Thymus (tissue), 14 donors: ENCODE measurements at places on chromosomes 7 and 10.

DNA sequence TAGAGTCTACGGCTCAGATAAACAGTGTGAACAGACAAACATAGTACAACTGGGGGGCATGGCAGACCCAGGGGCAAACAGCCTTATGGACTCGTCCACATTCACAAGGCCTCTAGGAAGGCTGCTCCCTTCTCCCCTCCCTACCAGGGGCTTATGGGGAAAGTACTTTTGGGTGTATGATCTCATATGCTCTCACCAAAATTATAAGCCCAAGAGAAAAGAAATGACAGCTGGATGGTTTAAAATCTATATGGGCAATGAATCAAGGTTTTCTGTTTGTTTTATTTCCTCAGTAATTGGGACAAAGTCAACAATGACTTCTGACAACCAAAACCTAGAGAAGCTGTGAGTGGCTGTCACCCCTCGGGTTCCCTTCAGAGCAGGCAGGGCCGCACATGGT, 144.4 kb downstream of the PKD1L1 start:
- DNase-seq: no peak

DNA sequence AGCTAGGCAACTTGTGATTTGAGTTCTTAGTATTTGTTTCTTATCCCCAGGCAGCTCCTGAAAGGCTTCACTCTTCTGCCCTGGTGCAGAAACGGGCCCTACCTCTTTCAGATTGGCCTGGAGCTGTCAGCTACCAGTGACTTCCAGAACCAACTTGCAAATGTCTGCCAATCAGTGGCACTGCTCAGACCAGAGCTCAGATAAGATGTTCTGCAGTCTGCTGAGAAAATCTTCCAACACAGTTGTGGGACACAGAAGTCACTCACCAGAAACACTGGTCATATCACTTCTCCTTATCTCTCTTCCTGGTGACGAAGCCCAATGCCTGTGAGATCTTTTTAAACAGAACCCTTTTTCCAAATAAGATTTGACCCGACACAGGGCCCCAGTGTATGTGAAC, 81.9 kb upstream of the DUSP5 start:
- no peak for DNase-seq

DNA sequence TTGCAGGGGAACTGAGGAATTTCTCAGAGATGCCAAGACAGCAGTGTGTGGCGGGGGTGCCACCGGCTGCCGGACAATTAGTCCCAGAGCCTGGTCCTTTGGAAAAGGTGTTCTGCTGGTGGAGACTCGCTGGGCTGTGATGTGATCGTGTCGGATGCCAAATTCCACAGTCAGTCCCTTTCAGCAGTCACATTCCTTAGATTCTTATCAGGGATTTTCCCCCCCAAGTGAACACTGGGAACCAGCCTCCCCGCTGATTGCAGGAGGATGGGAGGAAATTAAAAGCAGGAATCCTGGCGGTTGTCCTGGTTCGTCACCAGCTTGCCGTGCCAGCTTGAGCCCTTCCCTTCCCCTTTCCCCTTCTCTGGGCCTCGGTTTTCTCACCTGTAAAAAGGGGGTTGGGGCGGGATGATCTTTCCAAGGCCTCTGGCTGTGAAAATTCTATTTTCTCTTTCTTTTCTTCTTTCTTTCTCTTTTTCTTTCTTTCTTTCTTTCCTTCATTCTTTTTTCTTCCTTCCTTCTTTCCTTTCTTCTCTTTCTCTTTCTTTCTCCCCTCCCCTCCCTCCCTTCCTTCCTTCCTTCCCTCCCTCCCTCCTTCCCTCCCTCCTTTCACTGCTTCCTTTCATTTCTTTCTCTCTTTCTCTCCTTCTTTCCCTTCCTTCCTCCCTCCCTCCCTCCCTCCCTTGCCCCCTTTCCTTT, 39.6 kb downstream of the COL26A1 start:
- DNase-seq: no peak

- DNase-seq: no peak
Observed at GRCh38 chr10:121449482-121449924, 148.7 kb downstream of the FGFR2 start.

- peak; percentile 71 for DNase-seq
Observed at GRCh38 chr10:15169555-15170401, 1.3 kb upstream of the NMT2 start.

GRCh38 chr10:125840955-125841354, 17.6 kb downstream of the BCCIP start:
- DNase-seq: no peak

- DNase-seq: no peak
Observed at GRCh38 chr10:67965456-67965855, 81.0 kb downstream of the SIRT1 start.

- no peak for DNase-seq
Observed at GRCh38 chr7:23474094-23474828, 4.0 kb upstream of the IGF2BP3 start.

DNA sequence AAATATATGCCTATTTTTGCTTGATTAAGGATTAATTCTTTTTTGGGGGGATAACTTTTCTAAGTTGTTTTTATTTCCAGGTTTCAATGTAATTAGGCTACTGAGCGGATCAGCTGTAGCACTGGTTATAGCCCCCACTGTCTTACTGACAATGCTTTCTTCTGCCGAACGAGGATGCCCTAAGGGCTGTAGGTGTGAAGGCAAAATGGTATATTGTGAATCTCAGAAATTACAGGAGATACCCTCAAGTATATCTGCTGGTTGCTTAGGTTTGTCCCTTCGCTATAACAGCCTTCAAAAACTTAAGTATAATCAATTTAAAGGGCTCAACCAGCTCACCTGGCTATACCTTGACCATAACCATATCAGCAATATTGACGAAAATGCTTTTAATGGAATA, 1.0 kb downstream of the LRRTM3 start:
- DNase-seq: no peak

DNA sequence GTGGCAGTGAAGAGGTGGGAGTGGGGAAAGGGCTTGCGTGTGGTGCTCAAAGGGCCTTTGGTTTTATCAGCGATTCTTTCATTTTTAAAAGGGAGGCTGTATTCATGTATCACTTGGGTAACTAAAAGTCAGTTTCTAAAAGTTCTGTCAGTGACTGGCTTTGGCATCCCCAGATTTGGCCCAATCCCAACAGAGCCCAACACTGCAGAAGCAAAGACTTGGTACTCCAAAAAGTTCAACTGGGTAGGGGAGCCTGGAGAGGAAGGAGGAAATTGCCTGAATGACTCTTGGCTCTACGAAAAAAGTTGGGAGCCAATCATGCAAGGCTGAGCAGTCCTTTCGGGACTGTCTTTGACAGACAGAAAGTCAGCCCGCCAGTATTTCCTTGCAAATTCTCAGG, 54.5 kb upstream of the COL13A1 start:
- no peak for DNase-seq

GRCh38 chr10:88117869-88118632, 254.6 kb downstream of the PTEN start:
- no peak for DNase-seq

DNA sequence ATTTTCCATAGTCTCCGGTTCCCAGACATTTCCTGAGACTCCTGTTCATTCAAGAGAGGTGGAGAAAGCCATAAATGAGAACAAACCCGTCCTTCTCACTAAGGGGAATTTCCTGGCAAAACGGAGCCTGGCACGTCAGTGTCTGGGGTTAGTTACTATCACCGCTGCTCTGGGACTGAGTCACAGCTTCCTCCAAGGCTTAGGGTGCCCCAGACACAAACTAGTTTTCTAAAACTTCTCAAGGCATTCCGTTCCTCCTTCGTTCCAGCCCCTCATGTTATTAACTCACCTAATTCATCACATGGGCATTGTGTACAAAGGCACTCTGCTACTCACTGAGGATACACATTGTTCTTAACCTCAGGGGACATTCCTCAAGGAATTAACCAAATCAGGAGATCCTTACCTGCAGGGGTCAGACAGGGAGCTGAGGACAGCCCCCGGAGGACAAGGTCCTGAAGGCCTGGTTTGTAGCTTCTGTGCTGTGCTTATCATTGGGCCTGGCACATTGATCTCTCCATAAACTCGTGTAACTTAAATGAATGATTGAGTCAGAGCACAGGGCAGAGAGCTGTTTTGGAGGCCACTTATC, 103.0 kb upstream of the KLF6 start:
- DNase-seq: peak; percentile 30

GRCh38 chr10:120477021-120477742, 20.2 kb downstream of the PLPP4 start:
- DNase-seq: no peak

GRCh38 chr7:158272509-158273137, 315.0 kb downstream of the PTPRN2 start:
- DNase-seq: no peak

GRCh38 chr7:65379318-65379717, 5.7 kb downstream of the ZNF92 start:
- DNase-seq: no peak

- DNase-seq: no peak
Observed at GRCh38 chr7:6160191-6160623, 112.2 kb downstream of the CYTH3 start.

- no peak for DNase-seq
Observed at GRCh38 chr7:71220210-71220695, 88.3 kb downstream of the GALNT17 start.

- DNase-seq: no peak
Observed at GRCh38 chr7:20200971-20201370, 16.2 kb downstream of the MACC1 start.

GRCh38 chr7:104241538-104242209, 33.9 kb upstream of the ORC5 start:
- DNase-seq: no peak

- no peak for DNase-seq
Observed at GRCh38 chr10:29657719-29658274, 23.0 kb upstream of the SVIL start.

DNA sequence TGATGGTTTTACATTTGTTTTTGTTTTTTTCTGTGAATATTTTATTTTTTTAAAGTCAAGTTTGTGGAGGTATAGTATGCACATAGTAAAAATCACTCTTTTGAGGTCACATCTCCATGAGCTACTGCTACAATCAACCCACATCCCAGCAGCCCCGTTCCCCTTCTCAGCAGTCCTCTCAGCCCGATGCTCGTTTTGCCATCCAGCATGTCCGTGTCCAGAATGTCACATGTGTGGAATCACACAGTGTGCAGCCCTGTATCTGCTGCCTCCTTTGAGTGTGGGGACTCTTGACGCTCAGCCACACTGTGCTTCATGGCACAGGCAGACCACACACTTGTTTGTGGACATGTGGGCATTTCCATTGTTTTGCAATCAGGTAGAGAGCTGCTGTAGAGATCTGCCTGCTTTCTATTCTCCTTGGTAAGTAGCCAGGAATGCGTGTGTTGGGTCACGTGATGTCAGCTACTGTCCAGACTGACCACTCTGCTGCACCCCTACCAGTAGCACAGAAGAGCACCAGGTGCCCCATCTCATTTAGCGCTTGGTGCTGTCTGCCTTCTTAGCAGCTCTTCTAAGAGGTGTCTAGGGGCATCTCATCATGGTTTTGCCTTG, 71.6 kb upstream of the CAMK2B start:
- DNase-seq: no peak

DNA sequence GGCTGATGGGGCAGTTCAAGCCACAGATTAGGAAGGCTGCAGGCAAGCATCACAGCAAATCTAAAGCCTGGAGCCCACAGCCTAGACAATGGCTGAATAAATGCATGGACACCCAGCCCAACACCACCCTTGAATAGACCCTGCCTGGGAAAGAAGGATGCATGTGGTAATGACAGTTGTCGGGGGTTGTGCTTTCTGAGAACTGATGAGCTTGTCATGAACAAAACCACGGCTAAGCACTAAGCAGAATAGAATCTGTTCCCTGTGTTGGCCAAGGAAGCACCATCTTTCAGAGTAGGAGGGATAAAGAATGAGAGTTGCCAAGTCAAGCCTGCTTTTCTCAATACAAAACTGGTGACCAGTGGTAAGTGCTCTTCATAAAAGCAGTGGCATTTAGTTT, 66.1 kb upstream of the JCAD start:
- DNase-seq: no peak

DNA sequence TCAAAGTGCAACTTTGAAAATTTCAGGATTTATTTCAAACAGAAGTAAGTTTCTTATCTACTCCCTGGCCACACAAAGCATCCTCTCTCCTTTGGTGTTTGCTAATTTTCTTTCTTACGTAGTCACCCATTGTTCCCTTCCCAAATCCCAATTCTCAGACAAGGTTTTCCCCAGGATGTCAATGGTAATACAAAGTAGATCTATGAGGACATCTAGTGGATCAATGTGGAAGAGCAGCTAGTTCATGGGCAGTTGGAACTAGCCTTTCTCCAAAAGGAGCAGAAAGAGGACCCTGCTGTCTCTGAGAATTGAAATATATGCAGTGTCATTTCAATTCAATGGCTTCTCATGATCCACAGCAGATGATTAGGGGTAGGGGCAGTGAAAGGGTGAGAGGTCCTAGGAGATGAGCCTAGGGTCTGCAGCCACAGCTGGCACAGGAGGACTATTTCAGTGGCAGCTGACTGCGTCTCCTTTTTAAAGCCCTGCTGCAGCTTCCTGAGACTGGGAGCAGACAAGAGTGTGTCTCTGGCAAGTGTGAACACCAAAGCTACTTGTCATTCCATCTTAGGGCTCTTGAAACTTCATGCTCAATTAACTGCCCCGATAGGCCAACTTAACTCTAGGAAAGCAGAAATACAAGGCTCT, 632.6 kb downstream of the KCNMA1 start:
- no peak for DNase-seq

DNA sequence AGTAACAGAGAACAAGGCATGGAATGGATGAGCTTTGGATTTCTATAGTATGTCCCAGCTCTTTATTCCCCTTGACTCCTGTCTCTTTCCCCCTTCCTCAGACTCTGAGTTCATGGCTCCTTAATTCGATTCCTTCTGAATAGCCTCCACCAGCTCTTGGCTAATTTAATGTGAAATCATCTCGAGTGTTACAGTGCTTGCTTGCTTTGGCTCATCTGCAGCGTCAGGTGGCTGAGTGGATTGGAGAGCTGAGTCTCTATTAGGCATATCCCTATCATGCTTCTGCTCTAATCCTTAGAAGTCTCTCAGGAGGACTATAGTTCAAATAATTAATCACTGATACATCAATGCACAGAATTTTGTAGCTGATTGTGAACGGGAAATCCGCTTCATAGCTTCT, 134.6 kb downstream of the LRRC4 start:
- DNase-seq: no peak

DNA sequence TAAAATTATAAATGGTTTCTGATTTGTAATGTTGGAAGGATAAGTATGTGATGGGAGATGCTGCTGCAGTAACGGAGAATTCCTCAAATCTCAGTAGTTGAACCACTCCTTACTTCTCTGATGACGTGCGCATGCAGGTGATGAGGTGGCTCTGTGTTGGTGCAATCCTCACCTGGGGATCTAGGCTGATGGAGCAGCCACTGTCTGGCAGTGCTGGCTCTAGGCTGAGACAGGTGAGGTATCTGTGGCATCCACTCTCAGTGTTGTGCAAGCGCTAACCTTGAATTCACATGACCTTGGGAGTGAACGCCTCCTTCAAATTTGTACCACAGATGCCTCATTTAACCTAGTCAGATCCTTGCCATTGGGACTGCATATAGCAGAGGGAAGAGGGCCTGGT, 35.0 kb downstream of the LHFPL3 start:
- DNase-seq: no peak

DNA sequence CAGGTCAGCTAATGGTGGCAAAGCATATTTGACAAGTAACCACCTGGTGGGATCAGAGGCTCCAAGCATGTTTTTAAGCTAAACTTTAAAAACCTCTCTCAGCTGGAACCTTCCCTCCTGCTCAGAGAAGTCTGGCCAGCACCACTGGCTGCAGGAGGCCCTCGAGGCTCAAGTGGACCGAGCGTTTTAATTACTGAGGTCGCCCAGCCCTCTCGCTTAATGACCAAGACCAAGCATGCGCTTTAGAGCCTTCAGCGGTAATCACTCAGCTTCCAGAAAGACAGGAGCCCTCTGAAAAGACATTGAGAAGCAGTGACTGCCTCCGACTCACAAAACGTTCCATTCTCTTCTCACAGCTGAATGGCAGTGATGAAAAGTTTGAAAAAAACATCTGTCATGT, 383.4 kb upstream of the ADARB2 start:
- DNase-seq: no peak

GRCh38 chr10:131590567-131590966, 279.0 kb upstream of the TCERG1L start:
- DNase-seq: no peak
